ENCODE measurements at places on chromosomes 2 and 18.

- DNase-seq = peak; percentile 81
Observed at GRCh38 chr18:12282442-12283039, 25.5 kb upstream of the TUBB6 start.

- no peak for DNase-seq
Observed at GRCh38 chr2:12192762-12193161, 446.3 kb downstream of the LPIN1 start.

DNA sequence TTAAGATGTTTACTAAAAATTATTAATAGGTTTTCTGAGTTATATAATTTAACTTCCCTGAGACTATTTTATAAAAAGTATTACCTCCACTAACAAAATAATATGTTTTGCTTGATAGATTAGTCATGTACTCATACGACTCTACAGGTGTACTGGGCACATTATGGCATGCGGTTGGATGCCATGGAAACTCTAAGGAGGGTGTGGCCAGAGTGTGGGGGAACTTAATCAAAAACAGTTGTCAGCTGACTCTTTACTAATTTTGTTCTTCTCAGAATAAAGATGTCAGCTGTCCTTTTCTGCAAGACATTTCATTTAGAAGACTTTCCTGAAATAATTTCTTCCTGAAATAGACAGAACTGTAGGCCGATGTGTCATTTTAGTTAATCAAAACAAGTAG, 228.3 kb upstream of the SIX3 start:
- DNase-seq = no peak

- DNase-seq = no peak
Observed at GRCh38 chr2:86136141-86136540, 30.1 kb downstream of the PTCD3 start.

DNA sequence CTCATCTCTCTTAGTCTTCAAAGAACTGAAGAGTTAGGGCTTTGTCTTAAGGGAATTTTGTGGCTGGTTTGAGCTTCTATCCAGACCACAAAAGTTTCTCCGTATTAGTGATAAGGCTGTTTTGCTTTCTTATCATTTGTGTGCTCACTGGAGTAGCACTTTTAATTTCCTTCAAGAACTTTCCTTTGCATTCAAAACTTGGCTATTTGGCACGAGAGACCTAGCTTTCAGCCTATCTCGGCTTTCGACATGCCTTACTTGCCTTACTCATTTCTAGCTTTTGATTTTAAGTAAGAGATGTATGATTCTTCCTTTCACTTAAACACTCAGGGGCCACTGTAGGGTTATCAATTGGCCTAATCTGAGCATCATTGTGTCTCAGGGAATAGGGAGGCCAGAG, 29.9 kb downstream of the HDHD2 start:
- peak; percentile 56 for DNase-seq

All from amniotic epithelial cell (primary cell).